Mammary epithelial cell (primary cell): ENCODE measurements at places on chromosomes 16 and 17. TPM values are rescaled to one million over a fixed set of nuclear protein-coding genes. Genes with fewer than 3 reads are reported as not detected.

DNA sequence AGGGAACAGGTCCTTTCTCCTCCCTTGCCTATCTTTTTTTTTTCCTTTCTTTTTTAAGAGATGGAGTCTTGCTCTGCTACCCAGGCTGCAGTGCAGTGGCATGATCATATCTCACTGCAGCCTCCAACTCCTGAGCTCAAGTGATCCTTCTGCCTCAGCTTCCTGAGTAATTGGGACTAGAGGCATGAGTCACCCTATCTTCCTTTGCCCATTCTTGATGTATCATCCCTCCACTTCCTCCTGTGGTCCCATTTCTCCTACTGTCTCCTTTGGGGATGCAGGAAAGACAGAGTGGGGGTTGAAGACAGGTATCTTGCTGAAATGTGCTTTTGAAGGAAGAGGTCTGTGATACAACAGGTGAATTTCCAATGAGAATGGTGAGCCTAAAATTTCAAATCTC lies 5.5 kb downstream of the MYO19 start:
- peak; percentile 68 for DNase-seq

DNA sequence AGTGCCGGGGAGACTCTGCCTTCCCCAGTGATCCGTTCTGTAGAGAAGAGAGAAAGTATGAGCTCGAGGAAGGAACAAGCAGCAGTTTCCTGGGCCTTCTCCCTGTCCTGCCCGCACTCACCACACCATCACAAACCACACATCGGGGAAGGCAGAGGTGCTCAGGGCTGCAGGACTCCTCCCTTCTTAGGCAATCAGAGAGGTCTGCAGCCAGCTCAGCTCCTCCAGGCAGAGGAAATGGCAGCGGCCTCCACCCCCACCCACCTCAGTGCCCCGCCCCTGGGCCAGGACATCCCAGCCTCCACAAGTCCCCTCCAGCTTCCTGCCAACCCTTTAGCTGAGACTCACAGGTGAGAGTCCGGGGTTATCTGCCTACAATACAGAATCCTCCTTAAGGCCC lies 2.0 kb downstream of the ZNF319 start:
- peak; percentile 81 for DNase-seq

- DNase-seq: peak; percentile 66
Measured at GRCh38 chr17:81119223-81120148, 45.8 kb upstream of the PVALEF start.

DNA sequence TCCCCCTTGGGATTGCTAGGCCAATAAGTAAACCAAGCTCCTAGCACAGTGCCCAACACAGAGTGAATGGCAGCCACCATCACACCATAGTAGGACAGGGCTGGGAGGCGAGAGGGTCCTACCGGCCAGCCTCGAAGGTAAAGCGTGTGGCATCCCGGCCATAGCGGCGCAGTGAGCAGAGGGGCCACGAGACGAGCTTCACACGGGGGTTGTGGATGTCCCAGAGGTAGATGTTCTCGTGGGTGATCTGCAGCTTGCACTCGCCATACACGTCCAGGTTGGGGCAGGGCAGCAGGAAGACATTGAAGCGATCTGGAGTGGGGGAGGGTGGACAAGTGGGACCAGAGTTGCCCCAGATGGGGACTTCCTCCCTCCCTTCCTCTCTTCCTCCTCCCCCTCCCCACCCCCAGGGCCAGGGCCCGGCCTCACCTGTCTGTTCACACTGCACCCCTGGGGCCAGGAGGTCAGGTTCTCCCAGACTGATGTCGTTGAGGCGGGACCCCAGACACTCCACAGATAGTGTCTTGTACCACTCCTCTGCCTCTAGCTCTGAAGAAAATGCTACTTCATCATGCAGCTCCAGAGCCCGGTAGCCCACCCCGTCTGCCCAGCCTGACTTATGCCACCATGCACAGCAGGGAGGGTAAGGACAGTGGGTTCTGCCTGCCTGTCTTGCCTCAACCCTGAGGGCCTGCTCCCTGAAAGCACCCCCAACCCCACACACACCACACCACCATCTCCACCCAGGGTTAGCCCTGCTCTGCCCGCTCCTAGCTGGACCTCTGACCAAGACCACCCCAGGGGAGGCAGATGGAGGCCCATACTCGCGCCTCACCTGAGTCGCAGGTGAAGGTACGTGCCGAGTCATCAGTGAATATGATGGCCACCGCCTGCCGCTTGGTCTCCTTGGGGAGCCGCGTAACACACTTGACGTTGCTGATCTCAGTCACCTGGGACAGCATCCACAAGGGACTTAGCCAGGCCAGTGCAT lies 11.3 kb downstream of the DOK4 start:
- DNase-seq: no peak

The KRTAP9-1 gene
- total RNA-seq: not detected

The ERAL1 gene
- total RNA-seq: 53.2 TPM
